ENCODE measurements at places on chromosomes 16 and 17. TPM values are rescaled to one million over a fixed set of nuclear protein-coding genes. Genes with fewer than 3 reads are reported as not detected.
A peak's percentile ranks its signal among the peaks of the same experiment; 100 is the strongest.

DNA sequence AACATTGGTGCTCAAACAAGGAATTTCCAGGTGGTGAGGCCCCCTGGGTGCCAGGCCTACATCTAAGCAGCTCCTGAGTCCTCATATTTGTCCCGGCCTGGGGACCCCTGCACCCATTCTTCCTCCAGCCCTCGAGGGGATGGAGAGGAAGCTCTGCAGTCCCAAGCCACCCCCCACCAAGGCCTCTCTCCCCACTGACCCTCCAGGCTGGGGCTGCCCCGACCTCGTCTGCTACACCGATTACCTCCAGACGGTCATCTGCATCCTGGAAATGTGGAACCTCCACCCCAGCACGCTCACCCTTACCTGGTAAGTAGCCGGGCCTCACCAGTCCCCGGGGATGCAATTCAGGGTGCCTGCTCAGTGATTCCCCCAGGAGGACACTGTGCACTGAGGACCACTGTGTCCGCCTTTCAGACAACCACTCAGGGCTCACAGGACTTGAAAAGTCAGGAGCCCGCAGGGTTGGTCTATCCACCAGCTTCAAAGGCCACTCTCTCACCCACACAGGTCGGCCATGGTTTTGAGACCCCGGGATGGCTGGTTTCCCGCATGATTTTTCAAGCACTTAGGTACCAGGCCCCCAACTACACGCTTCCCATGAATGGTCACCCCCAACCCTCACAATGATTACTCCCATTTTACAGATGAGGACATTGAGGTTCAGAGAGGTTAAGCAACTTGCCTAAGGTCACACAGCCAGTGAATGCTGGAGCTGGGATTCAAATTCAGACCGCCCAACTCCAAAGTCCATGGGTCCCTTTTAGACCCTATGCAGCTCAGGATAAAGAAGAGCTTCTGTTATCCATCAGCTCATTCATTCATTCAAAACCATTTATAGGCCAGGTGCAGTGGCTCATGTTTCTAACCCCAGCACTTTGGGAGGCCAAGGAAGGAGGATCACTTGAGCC lies 32.4 kb downstream of the IL21R start:
- H3K4me1 ChIP-seq = no peaks in the 10 kb centered on the region
- H3K27me3 ChIP-seq = no peaks in the 10 kb centered on the region
- H3K36me3 ChIP-seq = no peaks in the 10 kb centered on the region
- no peak overlapping the region for H3K27ac ChIP-seq
- no peak overlapping the region for H3K4me3 ChIP-seq

- H3K4me3 ChIP-seq = peak within 1 kb of the TSS; percentile 77
- no peaks in the 10 kb centered on the region for H3K27me3 ChIP-seq
- no peaks in the 10 kb centered on the region for H3K36me3 ChIP-seq
- H3K27ac ChIP-seq = peak within 1 kb of the TSS; percentile 89
- DNase-seq = peak; percentile 84
Measured at GRCh38 chr17:32486701-32487472, at the start of gene CDK5R1. Gene CDK5R1 (plus strand): TSS chr17:32486993. CDS start chr17:32487621, 628 bp downstream.

- H3K27ac ChIP-seq = peak overlapping the region; percentile 92
- no peak overlapping the region for H3K4me3 ChIP-seq
- peak; percentile 84 for DNase-seq
- H3K36me3 ChIP-seq = peaks cover 1% of the 10 kb centered on the region
- H3K4me1 ChIP-seq = peaks cover 69% of the 10 kb centered on the region
Measured at GRCh38 chr16:29779474-29779873, 1.4 kb downstream of the ZG16 start.

DNA sequence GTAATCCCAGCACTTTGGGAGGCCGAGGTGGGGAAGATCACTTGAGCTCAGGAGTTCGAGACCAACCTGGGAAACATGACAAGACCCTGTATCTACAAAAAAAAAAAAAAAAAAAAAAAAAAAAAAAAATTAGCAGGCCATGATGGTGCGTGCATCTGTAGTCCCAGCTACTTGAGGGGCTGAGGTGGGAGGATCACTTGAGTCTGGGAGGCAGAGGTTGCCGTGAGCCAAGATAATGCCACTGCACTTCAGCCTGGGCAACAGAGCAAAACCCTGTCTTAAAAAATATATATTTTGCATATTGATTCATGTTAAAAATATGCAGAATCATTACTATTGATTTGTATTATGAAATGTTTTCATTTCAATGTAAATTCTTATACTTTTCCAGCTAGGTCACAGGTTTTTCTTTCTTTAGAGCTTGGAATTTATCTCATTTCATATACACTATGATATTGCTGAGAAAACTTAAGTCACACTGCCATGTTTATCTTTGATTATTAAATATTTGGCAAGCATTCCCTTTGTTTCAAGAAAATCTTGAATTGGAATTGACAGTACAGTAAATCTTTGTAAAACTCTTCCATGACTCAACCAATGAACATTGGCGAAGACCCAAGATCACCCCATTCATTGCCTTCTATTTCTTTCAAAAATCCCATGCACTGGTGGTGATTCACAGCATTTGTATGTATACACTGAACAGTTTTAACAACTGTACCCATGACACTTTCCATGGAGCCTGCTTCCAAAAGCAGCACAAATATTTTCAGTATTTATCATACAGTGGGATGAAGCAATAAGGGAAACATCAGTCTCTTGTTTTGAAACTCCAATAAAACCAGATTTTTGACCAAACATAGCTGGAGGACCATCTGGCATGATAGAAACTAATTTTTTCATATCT lies 83.5 kb upstream of the TNRC6A start:
- no peak overlapping the region for H3K27ac ChIP-seq
- H3K4me3 ChIP-seq = no peak overlapping the region
- DNase-seq = no peak
- H3K27me3 ChIP-seq = no peaks in the 10 kb centered on the region

- H3K36me3 ChIP-seq = no peaks in the 10 kb centered on the region
- H3K4me1 ChIP-seq = peaks cover 17% of the 10 kb centered on the region
- H3K27me3 ChIP-seq = no peaks in the 10 kb centered on the region
- no peak for DNase-seq
- peak overlapping the region; percentile 15 for H3K27ac ChIP-seq
Measured at GRCh38 chr17:56976941-56977608, 856 bp upstream of the SCPEP1 start.

DNA sequence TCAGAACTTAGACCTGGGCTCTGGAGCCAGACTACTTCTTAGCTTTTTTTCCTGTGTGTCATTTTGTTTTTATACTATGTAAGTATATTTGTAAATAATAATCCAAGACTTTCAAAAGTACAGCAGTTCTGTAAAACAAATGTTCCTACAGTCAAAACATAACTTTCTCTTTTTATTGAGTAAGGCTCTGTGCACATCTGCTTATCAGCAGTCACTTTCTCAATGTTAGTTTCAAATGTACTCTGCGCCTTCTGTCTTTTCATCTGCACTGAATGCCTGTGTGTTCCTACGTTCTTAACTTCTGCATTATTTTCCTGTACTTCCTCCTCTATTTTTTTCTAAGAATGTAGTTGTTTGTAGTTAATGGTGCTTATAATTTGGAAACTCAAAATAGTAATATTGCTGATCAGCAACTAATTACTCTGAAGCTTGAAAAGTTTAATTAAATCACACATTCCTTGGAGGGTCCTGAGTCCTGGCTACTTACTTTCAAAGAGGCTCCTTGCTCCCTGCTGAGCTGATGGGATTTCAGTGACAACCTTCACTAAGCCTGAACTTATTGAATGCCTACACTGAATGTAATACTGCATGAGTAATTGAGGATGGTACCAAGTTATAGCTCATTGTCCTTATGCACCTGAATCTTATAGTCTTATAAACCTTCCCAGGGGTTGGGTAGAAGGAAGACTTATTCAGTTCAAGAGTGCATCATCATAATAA lies 329.9 kb downstream of the KCNJ2 start:
- DNase-seq = no peak
- H3K4me1 ChIP-seq = peaks cover 27% of the 10 kb centered on the region
- H3K4me3 ChIP-seq = no peak overlapping the region

DNA sequence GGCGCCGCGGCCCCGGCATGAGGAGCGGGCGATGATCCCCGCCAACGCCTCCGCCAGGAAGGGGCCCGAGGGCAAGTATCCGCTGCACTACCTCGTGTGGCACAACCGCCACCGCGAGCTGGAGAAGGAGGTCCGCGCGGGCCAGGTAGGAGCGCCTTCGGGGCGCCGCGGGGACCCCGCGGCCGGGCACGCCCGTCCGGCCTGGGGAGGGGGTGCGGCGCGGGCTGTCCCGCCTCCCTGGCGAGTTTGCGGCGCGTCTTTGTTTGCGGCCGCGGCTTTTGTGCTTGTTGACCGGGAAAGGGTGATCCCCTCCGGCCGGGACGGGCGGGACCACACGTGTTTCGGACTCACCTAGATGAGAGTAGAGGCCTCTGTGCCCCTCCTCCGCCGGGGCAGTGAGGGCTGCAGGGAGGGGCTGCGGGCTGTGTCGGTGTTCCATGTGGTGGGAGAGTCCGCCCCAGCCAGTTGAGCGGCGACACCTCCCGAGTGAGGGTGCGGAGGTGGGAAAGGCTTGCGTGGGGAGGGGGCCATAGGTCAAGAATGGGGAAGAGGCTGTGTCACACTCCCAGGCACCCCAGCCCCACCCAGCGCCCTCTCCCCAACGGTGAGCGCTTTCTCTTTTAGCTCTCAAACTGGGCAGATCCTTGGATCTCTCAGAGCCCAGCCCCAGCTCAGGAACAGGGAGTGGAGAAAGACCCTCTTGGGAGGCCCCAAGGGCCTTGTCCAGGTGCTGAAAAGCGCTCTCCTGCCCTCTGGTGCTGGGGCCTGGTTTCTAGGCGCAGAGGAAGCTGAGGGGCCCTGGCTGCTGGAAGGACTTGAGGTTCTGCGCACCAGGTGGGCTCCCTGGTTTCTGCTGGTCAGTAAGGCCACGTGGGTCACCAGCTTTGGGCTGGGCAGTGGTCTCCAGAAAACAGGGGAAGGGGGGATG lies 923 bp downstream of the ANKRD13B start:
- peak; percentile 73 for DNase-seq
- no peaks in the 10 kb centered on the region for H3K27me3 ChIP-seq
- H3K4me1 ChIP-seq = peaks cover 32% of the 10 kb centered on the region
- H3K36me3 ChIP-seq = no peaks in the 10 kb centered on the region

DNA sequence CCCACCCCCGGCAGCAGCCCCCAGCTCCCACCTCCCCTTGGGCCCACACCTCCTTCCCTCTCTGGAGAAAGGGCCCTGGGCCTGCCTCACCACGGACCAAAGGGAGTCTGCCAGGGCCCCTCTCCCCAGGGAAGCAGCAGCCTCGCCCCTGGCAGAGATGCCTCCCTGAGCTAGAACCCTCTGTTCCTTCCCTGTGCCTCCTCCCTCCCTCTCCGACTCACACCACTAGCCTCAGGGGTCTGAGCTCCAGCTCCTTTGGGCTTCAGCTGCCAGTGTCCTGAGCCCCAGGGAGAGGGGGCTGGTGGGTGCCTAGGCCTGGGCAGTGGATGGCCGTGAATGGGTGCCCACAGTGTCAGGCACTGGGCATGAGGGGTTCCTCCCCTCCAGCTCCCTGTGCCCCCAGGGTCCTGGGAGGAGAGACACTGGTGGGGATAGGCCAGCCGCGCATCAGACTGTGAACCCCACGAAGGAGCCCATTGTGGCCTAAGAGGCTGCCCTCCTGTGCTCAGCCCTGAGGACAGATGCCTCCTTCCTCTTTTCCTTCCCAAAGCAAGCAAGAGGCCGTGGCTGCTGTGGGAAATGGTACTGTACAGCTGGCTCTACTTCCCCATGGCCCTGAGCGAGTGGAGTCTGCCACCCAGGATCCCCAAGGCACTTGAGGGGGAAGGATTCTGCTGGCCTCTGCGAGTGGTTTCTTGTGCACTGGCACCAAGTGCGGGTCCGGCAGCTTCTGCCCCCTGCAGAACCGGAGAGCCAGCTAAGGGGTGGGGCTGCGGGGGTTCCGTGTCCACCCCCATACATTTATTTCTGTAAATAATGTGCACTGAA lies 20.7 kb downstream of the MMP15 start:
- DNase-seq = no peak
- peaks cover 1% of the 10 kb centered on the region for H3K36me3 ChIP-seq
- H3K4me1 ChIP-seq = peaks cover 14% of the 10 kb centered on the region
- no peak overlapping the region for H3K27ac ChIP-seq

GRCh38 chr17:34384271-34384670 lies 21.2 kb upstream of the CCL1 start:
- no peak for DNase-seq
- H3K27ac ChIP-seq = no peak overlapping the region
- no peaks in the 10 kb centered on the region for H3K4me1 ChIP-seq
- H3K27me3 ChIP-seq = no peaks in the 10 kb centered on the region

HOXB8 gene
- total RNA-seq = 0.39 TPM

EPOP gene
- 17.1 TPM for total RNA-seq

SDF2 gene
- 64.9 TPM for total RNA-seq

GRCh38 chr17:34998205-34998604 lies 17.9 kb downstream of the LIG3 start:
- no peaks in the 10 kb centered on the region for H3K27me3 ChIP-seq
- H3K4me1 ChIP-seq = no peaks in the 10 kb centered on the region
- no peak overlapping the region for H3K27ac ChIP-seq
- peak; percentile 84 for DNase-seq
- H3K36me3 ChIP-seq = peaks cover 2% of the 10 kb centered on the region
- no peak overlapping the region for H3K4me3 ChIP-seq

DNA sequence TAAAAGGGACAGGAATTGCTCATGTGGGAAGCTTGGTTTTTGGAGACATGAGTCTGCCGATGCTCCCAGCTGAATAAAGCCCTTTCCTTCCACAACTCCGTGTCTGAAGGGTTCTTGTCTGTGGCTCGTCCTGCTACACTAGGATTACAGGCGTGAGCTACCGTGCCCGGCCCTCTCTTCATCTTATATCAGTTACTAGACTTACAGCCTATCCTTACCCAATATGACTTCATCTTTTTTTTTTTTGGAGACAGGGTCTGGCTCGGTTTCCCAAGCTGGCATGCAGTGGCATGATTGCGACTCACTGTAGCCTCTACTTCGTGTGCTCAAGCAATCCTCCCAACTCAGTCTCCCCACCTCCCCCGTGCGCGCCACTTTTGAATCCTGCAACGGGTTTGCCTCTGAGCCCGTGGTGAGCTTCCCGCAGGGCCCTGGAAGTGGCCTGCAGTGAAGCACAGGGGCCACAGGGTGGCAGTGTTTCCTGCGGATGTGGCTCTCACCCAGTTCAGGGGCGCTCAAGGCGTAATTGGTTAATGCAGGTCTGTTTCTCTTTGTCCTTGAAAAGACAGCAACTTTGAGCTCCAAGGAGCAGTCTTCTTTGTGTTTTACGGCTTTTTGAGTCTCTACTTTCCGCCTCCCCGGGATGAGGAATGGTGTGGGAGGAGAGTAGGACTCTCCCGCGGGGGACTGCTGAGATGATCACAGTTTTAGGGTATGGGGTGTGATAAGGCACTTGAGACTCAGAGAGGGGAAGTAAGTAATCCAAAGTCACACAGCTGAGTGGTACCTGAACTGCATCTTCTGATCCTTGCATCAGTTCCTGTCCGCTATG lies 22.7 kb upstream of the GPRC5B start:
- peak; percentile 75 for DNase-seq
- no peaks in the 10 kb centered on the region for H3K4me1 ChIP-seq
- H3K27ac ChIP-seq = no peak overlapping the region
- H3K36me3 ChIP-seq = no peaks in the 10 kb centered on the region
- H3K4me3 ChIP-seq = no peak overlapping the region

SUPT6H gene
- 129 TPM for total RNA-seq

AIPL1 gene
- total RNA-seq = not detected

- H3K4me1 ChIP-seq = no peaks in the 10 kb centered on the region
- DNase-seq = no peak
- no peak overlapping the region for H3K4me3 ChIP-seq
- no peaks in the 10 kb centered on the region for H3K27me3 ChIP-seq
Measured at GRCh38 chr16:47342055-47342454, 118.8 kb downstream of the ITFG1 start.
